ENCODE measurements at places on chromosomes 1 and 21. TPM values are rescaled to one million over a fixed set of nuclear protein-coding genes. Genes with fewer than 3 reads are reported as not detected.

CAMK1G gene
- total RNA-seq = not detected

DIPK1A gene
- 2.9 TPM for total RNA-seq

NBPF3 gene
- 12.3 TPM for total RNA-seq

OLIG2 gene
- total RNA-seq = not detected

REG4 gene
- 0.06 TPM for total RNA-seq

SEMA6C gene
- total RNA-seq = 0.80 TPM

Measured in HT1080 (cell line).